ENCODE measurements at places on chromosomes 4 and X.

DNA sequence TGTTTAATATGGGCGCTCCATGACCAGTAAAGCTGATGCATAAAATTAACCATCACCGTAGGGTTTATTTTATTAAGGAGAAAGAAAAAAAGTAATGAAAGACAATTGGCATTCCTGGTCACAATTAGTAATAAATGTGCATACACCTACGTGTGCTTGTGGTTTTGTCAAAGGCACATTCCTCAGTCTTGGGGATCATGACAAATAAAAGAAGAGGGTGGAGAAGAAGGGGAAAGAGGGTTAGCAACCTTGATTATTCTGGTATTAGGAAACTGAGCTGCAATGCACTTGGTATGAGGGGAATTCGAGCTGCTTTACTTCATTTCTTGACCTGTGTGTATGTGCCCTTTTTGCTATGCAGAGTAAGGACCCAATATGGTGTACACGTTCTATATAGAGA lies 1798.3 kb upstream of the PCDH7 start:
- DNase-seq: no peak

GRCh38 chr4:101649790-101650515 lies 140.6 kb upstream of the BANK1 start:
- no peak for DNase-seq

GRCh38 chr4:120431180-120431579 lies 364.5 kb upstream of the MAD2L1 start:
- DNase-seq: no peak

DNA sequence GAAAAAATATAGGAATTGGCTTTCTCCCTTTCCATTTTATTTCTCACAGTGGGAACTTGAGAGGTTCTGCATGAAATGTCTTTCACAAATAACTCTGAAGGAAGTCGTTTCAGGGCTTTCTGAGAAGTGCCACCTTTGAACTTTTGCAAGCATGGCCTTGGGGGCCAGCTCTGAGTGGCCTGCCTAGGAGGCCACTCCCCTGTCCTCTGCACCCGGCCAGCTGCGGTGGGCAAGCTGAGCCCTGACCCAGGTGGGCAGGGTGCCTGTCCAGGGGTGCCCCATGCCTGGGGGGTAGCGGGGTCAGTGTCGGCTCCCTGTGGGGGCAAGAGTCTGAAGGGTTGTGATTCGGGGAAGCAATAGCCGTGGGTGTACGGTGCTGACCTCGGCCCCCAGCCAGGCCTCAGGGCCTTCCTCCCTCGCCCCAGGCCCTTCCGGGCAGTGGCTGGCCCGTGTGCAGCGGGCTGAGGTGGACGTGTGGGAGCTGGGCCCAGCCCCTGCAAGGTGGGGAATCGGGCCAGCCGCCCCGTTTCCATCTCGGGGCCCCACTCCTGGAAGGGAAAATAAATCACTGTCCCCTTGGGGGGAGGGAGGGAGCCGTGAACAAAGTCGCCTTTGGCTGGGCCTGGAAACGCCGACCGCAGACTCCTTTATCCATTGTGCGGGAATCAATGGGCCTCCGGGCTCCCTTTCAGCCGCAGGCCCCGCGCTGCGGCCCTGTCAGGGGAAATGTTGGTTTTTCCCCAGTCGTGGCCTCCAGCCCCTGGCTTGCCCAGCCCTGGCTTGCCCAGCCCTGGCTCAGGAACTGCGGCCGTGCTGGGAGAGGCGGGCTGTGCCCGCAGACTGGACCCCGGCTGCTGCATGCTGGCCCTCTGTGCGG lies 3.1 kb downstream of the FGFRL1 start:
- DNase-seq: no peak

DNA sequence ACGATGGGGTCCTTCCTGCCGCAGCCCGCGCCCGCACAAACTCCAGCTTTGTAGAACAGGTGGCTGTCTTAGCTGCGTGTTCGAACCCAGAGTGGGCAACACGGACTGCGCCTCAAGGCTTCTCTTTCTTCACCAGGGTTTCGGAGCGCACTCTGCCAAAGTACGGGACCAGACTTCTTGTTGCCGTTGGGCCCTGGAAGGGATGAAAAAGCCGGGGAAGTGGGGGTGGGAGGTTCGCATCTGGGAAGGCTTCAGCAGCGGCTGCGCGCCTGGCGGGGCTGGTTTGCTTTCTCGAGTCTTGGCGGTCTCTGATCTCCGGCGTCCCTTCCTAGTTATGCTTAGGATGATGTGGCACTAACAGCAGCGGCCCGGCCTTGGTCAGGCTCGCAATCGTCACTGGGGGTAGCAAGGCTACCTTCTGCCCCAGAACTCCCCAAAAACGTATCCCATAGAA lies 673 bp downstream of the PARM1 start:
- DNase-seq: no peak

GRCh38 chr4:4782969-4783368 lies 76.5 kb upstream of the MSX1 start:
- DNase-seq: no peak

Data from RKO (cell line).